ENCODE measurements at places on chromosomes 6 and 20.
A peak's percentile ranks its signal among the peaks of the same experiment; 100 is the strongest.

GRCh38 chr6:126937426-126937825 is 181.0 kb upstream of the RSPO3 start:
- no peak for DNase-seq

GRCh38 chr20:17227219-17227575 is 357 bp downstream of the PCSK2 start:
- DNase-seq = no peak

DNA sequence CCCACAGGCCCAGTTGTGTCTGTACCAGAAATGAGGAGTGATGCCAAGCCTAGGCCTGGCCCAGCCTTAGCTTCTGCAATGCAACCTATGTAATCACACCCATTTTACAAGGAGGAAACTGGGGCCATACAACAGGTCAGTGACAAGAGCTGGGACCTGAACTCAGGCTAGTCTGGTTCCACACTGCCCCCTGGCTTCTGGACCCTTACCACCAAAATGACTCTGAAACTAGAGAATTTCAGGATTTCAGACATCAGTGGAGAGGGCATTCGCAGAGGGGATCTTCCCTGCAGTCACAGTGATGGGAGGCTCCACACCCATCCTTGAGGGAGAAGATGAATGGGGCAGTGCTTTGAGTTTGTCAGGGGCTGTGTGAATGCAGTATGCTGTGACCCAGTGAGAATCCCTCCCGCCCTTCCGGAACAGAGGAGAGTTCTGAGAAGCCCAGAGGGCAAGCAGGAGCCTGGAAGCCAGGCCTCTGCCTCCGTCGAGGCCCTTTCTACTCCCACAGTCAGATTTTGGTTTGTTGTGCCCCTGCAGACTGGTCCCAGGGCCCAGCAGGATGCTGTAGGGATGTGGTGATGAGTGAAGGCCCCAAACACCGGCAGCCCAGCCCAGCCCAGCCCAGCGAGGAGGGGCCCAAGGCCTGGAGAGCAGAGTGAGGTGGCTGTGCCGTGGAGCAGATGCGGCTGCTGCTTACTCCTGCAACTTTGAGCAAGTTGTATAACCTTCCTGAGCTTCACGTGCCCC is 48.1 kb upstream of the MYL9 start:
- no peak for DNase-seq

GRCh38 chr6:111087871-111088667 is 766 bp downstream of the SLC16A10 start:
- no peak for DNase-seq

DNA sequence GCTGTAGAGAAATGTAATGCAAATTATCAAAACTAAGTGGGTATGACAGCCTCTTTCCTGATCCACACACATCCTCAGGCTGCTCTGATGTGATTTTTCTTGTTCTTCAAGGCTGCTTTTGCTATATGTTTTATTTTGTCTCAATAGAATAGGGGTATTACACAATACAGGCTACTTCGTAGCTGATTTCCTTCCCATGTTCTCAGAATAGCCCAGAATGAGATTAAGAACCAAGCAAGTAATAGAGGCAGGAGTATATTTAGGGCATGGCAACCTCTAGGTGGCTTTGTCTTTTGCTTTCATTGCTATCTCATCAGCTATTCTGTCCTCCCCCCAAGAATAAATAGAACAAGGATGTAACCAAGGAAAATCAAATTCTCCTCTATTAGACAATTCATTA is 241.8 kb downstream of the ALDH8A1 start:
- no peak for DNase-seq

- DNase-seq = no peak
Observed at GRCh38 chr6:12536416-12536815, 180.2 kb upstream of the PHACTR1 start.

GRCh38 chr20:44784688-44785087 is 25.7 kb downstream of the RIMS4 start:
- DNase-seq = no peak

DNA sequence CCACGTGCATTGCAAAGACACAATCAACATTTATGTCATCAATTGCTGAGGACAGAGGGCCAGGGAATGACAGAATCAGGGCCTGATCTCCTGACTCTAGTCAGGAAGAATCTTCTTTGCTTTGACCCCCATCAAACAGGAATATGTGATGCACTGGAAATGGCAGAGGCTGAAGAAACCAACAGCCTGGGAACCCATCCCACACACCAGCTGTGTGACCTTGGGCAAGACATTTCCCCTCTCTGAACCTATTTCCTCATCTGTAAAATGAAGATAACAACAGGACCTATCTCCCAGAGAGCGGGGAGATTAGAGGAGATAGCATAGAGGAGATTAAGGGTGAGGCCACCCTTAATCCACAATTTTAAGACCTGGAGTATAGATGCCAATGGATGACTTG is 1.5 kb downstream of the HNF4A start:
- DNase-seq = no peak

DNA sequence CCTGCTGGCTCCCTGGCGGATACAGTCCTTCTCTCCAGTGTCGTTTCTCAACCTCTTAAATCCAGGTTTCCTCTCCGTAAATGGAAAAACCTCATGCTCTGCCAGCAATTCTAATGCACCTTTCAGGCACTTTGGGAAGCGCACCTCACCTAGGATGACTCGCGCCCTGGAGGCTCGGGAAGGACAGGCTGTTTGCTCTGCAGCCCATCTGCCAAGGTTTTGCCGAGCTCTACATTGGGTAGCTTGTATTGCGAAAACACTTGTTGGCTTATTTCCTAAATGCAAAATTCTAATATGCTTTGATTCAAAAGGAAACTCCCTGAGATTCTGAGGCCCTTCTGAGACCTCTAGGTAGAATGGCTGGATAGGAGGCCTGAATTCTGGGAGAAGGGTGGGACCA is 102.6 kb upstream of the MLN start:
- DNase-seq = no peak

DNA sequence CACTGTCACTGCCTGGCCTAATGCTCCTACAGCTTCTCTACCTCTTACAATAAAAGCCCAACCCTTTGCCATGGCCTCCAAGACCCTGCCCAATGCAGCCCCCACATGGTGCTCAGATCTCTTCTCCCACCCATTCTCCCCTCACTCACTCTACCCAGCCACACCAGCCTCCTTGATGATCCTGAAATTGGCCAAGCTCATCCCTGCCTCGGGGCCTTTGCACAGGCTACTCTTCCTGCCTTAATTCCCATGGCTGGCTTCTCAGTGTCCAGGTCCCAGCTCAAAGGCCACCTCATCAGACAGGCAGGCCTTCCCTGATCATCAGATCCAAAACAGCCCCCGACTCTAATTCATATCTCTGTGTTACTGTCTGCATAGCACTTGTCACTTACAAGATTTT is 25.6 kb downstream of the PREX1 start:
- no peak for DNase-seq

DNA sequence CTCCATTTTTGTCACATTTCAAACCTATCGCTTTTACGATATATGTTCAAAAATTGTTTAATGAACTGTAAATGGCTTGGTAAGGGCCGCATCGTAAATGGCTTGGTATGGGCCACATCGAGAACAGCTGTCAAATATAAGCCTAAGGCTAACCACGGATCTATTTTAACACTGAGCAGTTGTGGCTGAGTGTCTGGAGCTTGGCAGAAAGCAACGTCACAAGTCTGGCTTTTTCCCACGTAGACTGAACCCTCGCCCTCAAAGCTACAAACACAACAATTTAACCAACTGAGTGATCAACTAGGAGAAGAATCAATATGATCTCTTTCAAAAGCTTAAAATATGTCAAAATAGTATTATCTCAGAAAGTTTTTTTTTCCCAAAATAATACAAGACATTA is 71.4 kb upstream of the PRSS16 start:
- no peak for DNase-seq

DNA sequence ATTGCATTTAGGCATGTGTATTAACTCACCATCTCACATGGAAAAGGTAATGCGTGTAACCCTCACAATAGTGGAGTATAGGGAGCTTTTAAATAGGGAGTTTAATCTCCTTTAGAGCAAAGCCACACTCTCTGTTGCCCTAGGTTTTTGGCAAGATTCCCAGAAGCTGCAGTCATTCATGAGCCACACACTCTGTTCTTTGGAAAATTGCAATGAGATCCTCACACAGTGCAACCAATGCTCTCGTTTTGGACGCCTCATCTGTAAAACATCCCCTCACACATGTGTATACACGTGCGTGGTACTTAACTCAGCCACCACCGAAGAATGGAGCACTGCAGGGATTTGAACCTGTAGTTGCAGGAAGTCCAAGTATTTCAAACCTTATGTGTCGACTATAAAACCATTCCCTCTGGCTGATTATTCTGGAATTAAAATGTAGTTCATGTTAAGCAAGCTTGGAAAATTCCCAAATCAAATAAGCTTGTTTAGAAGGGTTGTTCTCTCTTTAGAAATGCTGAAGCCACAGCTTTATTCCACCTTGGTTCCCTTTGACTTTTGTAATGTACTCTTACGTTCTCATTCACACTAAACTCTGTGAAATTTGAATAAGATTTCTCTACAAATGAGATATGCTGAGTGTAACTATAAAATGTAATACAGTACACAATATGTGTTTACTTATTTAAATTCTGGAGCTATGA is 489.8 kb upstream of the MANEA start:
- DNase-seq = no peak

GRCh38 chr6:139149383-139149782 is 14.5 kb downstream of the HECA start:
- no peak for DNase-seq

GRCh38 chr6:157014871-157015270 is 237.7 kb downstream of the ARID1B start:
- no peak for DNase-seq

GRCh38 chr20:31987744-31988143 is 19.8 kb downstream of the XKR7 start:
- DNase-seq = no peak

- DNase-seq = no peak
Observed at GRCh38 chr6:44464527-44465310, 77.2 kb downstream of the CDC5L start.

GRCh38 chr6:15457121-15457650 is 205.6 kb downstream of the DTNBP1 start:
- DNase-seq = no peak

- no peak for DNase-seq
Observed at GRCh38 chr6:37456816-37457560, 24.0 kb downstream of the CMTR1 start.

DNA sequence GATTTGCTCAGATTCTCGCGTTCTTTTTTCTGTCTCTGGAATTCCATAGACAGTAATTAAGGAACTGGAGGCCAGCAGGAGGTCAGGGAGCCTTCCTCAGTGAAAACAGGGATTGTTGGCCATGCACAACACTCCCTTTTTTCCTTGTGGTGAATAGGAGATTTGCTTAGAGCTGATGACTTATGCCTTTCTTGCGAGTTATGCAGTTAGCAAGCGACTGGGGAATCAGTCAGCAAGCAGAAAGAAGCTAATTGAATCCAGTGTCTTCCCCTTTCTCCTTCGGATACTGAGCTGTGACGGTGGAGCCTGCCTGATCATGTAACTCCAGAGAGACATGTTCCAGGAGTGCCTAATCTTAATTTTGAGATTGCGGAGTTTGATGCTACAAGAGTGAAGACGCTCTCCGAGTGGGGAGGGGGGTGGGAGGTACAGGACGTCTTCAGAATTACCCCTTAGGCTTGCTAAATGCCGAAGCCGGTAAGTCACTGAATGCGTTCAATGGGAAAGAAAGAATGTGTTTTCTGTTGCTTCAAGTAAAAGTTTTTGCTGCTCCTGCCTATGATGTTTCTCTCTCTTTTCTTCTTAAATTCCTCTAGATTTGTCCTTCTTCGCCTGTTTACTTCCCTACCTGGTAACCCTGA is 165.9 kb downstream of the SASH1 start:
- no peak for DNase-seq

- peak; percentile 88 for DNase-seq
Observed at GRCh38 chr20:57395111-57395966, 4.1 kb downstream of the RBM38 start.

GRCh38 chr6:142913511-142914047 is 31.4 kb downstream of the HIVEP2 start:
- no peak for DNase-seq

DNA sequence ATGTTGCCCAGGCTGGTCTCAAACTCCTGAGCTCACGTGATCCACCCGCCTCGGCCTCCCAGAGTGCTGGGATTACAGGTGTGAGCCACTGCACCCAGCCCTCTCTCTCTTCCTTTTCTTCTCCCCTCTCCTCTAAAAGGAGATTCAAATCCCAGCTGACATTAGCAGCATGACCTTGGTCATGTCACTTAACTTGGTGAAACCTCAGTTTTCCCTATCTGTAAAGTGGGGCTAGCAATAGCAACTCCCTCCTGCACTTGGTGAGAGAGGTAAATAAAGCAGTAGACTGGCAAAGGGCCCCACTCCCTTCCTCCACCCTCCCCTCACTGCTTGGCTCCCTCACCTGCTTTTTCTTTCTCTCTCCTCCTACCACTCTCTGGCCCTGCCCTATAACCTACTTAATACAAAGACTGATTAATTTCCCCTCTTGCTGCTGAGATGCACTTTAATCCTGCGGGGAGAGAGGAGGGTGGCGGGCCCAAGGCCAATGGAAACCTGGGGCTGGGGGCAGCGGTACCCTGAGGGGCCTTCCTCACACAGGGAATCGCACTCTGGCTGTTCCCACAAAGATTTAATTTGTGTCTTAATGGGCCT is 54.2 kb upstream of the ZFAND3 start:
- DNase-seq = no peak

DNA sequence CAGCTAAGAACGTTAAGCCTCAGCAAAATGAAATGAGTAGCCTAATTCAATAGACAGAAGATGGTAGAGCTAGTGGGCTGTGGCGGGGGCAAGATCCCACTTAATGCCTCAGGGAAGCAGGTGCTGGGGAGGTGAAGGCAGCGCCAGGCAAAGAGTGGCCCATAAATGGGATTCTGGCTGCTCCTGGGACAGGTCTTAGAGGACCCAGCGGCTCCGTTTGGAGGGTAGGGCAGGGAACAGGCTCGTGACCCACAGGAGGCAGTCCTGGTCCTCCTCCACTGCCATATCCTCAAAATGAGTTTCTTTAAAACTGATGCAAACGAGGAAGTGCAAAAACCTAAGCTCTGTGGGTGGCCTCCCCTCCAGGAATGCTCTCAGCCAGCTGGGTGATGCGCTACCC is 32.7 kb downstream of the SAYSD1 start:
- DNase-seq = no peak

DNA sequence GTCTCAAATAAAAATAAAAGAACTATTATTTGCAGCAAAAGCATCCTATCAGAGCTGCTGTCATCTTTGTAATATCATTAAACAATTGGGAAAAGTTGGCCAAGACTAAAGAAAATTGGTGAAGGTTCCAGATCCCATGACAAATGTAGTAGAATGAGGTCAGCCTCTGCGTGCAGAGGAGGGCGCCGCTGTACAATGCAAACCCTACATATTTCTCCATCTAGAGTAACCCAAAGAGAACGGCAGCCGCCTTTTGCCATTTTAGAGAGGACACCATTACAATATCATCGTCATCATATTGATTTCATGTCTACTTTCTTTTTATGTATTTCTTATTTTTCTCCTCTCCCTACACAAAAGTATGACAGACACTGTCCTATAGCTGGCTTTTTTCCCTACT is 59.5 kb downstream of the ZMYND8 start:
- DNase-seq = peak; percentile 50

GRCh38 chr6:41274256-41274655 is 12.2 kb downstream of the TREM1 start:
- no peak for DNase-seq

GRCh38 chr6:5076931-5077330 is 8.2 kb upstream of the PPP1R3G start:
- DNase-seq = no peak
